Esophagus squamous epithelium (tissue), 5 donors: ENCODE measurements at places on chromosomes 6 and 20.

- DNase-seq, result no peak
Measured at GRCh38 chr6:142700671-142701312, 244.2 kb downstream of the HIVEP2 start.

GRCh38 chr6:127459231-127459641 lies at the start of gene KIAA0408:
KIAA0408 (minus strand) TSS chr6:127459389; CDS start chr6:127453981, 5,408 bp downstream.
- DNase-seq, result no peak

- DNase-seq, result no peak
Measured at GRCh38 chr6:121504227-121504626, 68.8 kb downstream of the GJA1 start.

DNA sequence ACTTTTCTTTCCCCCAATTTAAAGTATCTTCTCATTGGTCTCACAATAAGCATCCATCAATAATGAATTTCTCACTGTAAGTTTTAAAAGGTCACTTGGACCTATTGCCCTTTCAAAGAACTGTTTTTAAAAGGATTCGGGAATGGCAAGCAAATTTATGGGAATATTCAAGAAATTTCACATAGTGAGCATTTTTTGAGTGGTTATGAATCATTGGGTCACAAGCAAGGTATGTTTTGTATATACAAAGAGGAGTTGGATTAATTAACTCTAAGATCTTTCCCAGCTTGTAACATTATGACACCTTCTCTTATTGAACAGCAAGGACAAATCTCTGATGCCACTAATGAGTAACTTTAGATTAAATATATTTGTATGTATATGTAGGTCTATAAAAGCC lies 165.0 kb downstream of the MOXD1 start:
- no peak for DNase-seq

DNA sequence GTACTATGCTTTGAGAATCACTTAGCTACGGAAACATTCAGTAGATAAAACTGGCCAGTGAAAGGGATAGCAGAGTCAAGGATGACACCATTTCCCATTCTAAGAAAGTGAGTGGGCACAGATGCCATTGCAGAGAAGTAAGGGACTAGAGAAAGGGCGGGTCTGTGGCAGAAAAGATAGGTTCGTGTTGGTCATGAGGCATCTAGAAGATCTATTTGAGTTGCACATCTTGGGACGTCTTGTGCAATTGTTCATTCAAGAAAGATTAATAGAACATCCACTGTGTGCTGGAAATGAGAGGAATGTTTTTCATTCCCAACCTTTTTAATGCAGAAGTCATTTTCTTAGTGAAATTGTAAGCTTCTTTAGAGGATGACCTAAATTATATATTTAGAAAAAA lies 161.7 kb downstream of the PLCB1 start:
- no peak for DNase-seq

GRCh38 chr6:133368664-133369063 lies 127.5 kb downstream of the EYA4 start:
- DNase-seq, result no peak

DNA sequence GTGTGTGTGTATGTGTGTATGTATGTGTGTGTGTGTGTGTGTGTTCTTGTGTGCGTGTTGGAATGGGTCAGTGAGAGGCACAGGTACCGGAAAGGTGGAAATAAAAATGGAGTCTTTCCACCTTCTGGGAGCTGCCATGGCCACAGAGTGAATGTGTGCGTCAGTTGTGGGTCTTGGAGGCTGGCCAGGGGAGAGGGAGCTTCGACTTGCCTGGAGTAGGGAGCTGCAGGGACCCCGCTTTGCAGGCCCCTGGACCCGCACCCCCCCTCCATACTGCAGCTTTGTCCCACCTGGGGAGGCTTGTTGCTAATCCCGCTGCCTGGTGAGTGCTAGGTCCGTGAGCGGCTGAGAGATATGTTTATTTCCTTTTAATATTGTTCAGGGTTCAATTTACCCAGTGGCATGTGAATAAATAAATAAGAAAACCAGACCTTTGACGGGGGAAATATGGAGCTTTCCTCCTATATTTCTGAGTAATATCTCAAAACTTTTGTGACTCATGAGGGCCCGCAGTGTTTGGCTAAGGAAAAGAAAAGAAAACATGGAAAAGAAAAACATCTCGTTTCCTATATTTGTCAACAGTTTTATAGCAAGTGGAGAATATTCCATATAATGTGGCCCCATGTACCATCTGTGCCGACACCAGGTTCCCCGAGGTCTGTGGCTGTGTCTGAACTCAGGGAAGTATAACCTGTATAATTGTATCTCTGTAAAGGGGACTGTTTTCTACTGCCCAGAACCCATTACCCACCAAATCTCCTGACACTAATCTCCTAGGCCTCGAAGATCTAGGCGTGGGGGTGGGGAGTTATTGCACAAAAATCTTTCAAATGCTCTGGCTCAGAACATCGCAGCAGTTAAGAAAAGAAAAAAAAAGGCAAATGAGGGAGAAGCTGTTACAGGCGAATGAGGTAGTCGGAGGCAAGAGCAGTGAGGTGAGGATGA lies 24.6 kb upstream of the CCDC167 start:
- DNase-seq, result no peak

DNA sequence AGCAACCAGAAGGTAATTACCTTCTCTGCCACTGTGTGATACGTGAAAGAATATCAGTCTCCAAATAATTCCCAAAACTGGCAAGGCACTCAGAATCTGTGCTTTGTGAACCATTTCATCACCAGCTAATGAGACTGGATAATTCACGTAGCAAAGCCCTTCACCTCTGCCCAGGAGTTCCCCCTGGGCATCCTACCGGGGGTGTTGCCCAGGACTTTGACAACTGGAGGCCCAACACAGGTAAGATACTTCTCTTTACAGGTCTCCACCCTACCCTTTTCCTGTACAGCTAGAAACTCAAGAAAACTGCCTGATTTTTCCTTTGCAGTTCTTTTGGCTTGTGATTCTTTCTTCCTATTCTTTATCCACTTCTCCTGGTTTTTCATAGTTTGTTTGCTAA lies 2.7 kb upstream of the CD24 start:
- DNase-seq, result no peak

GRCh38 chr20:1737134-1737533 lies 79.6 kb upstream of the SIRPG start:
- no peak for DNase-seq

DNA sequence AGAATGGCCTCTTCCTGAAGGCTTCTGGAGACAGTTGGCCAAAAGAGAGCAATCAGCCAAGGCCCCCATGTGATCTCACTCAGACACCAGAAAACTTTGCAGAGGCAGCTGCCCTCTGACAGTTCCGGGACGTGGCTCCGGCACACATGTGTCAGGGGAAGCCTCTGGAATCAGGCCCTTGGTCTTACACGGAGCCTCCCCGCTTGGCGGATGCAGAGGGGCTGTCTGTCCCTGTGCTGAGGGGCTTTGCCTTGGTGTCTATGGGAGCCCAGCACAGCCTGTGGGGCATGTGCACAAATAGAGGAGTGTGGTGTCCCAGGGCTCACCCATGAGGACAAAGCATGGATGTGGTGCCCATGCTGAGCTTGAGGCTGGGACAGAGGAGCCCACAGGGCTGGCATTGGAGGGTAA lies 13.8 kb downstream of the SIGLEC1 start:
- no peak for DNase-seq

DNA sequence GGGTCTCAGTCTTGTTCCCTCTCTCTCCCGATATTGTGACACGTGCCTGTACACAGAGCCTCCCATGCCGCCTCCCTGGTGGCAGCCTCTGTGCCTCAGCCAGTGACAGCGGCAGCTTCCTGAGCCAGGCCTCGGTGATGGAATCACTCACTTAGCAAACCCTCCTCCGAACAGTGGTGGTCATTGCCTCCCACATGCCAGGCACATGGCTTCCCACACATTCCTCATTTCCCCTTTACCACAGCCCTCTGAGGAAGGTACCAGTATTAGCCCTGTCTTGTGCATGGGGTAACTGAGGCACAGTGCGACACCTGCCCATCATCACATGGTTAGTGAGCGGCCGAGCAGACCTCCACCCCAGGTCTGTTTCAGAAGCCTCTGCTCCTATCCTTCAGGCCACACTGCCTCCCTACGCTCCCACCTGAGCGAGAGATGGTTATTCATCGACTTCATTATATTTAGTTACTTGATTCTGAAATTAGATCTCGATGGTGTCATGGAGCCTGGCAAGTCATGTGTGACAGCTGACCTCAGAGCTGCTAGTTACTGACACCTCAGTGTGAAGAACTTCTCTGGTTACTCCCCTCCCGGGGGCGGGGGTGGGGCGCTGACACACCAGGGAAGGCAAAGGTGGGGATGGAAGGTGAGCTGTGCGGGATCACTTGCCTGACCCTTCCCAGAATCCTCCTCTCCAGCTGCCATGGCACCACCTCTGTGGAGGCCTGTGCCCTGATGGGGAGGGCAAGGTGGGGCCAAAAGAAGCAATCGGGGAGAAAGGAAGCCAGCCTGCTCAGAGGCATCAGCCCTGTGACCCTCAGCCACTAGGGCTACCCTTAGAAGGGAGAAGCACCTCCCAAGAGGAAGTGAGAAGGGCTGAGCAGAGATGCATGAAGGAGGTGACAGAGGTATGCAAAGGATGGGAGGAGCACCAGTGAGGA lies 17.9 kb downstream of the MDGA1 start:
- DNase-seq, result no peak

GRCh38 chr6:8940356-8940755 lies 505.0 kb upstream of the SLC35B3 start:
- no peak for DNase-seq

- DNase-seq, result no peak
Measured at GRCh38 chr6:157629220-157629619, 193.8 kb upstream of the SNX9 start.

- no peak for DNase-seq
Measured at GRCh38 chr6:5339786-5340185, 78.5 kb downstream of the FARS2 start.

- no peak for DNase-seq
Measured at GRCh38 chr20:843912-844311, 10.4 kb downstream of the FAM110A start.

DNA sequence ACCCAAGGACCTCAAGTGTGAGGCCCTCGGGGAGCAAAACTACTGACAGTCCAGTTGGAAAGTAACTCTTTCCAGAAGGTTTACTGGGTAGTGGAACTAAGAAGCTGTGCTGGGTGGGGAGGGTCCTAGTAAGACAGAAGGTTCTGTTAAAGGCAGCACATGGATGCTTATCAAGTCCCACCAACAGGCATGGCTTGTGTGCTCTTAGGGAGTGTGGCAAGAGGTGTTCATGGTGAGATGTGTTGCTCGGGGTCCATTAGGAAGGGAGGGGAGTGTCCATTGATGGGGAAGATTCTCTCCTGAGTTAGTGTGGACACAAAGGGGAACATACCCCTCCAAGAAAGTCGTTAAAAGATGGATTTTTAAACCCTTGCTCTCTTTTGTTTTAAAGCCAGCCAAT lies 120.6 kb downstream of the LY86 start:
- no peak for DNase-seq

DNA sequence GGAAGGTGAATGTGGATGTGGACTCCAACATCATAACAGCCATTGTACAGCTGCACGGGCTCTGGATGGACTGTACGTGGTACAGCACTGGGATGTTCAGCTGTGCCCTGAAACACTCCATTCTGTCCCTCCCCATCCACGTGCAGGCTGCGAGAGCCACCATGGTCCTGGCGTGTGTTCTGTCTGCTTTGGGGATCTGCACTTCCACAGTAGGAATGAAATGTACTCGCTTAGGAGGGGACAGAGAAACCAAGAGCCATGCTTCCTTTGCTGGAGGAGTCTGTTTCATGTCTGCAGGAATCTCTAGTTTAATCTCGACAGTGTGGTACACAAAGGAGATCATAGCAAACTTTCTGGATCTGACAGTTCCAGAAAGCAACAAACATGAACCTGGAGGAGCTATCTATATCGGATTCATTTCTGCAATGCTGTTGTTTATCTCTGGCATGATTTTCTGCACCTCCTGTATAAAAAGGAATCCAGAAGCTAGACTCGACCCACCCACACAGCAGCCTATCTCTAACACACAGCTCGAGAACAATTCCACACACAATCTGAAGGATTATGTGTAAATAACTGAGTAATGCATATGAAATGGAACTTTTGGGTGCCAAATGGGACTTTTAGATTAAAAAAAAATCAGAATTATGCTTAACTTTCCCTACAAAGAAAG lies 12.1 kb downstream of the CLDN20 start:
- DNase-seq, result no peak

GRCh38 chr6:32436995-32437836 lies 2.5 kb upstream of the HLA-DRA start:
- DNase-seq, result no peak

GRCh38 chr6:130929036-130929678 lies 102.0 kb downstream of the SMLR1 start:
- no peak for DNase-seq

DNA sequence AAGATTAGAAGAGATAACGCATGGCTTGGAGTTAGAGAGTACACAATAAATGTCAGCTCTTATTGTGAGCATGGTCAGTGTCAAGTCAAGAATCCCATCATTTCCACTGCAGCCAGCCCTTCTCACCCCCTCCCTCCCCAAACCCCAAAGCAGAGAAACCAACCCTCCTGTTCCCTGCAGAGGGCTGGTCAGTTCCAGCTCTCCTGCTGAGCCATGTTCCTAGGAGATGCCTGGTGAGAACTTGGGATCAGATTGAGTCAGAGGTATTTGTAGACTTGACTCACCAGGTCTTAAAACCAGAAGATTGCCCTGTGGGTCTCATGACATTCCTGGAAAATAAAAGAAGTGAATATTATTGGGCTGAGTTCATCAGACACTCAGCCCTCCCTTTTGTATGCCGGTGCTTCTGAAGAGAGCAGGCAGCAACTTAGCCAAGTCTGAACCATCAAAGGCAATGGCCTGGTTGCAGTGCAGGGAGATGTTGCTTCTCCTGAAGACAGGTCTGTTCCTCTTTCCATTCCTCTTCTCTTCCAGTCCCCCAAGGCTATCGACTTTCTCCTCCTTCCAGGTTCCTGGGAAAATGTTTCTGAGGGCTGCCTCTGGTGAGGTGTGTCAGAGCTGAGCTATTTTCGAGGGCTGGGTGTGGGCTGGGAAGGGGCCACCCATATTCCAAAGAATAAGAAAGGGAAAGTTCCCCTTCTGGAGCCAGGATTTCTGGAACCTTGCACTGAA lies 278.2 kb upstream of the SUPT3H start:
- no peak for DNase-seq

GRCh38 chr6:61887423-61887822 lies 398.6 kb downstream of the KHDRBS2 start:
- no peak for DNase-seq

- DNase-seq, result no peak
Measured at GRCh38 chr6:142786476-142786875, 158.5 kb downstream of the HIVEP2 start.

DNA sequence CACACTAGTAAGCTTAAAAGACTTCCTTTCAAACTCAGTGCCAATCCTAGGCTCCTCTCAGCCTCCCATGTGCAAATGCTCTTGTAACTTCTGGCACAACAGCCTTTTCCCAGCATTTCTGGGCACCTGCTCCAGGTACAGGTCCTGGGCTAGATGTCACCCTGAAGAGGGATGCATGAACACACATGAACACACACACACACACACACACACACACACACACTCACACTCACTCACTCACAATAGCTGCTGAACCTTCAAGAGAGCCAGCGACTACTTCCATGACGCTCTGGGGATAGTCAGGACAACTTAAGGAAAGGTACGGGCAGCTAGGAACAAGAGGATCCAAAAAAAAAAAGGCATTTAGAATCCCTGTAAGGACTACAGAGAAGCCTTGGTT lies 122.8 kb downstream of the INSM1 start:
- DNase-seq, result no peak
